ENCODE measurements at places on chromosomes 3 and 15.

- no peak for DNase-seq
These were observed 3.6 kb upstream of the GLCE start for GRCh38 chr15:69156736-69157381.

DNA sequence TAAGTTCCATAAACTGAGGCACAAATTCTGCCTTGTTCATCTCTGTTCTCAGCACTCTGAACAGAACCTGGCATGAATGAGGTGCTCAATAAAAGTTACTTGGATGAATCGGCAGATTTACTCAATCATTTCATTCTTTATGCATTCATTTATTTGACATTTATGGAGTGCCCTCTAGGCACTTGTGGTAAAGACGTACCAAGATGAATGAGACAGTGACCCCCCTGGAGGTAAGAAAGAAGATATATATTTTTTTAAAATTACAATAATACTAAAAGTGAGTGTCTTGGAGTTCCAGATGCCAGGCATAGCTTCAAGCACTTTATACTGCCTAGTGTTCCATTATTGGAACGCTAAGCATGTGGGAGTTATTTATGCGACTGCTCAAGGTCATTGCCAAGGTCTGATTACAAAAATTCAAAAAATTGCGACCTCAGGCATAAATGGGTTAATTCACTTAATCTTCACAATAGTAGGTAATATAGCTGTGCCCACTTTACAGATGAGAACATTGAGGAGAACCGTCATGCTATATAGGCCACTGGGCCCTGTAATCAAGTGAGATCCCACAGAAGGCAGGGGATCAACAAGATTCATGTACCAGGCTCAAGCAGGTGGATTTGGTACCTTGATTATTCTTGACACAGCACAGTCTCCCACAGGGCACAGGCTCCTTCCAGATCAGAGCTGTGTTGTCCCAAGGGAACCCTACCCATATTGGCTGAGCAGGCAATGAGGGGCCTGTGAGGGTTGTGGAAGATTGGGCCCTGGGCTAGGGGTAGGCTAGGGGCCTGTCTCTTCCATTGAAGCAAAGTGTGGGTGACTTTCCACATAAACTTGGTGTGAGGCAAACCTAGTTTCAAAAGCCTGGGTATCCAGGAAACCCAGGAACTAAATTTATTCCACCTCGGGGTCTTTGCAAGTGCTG is 10.7 kb downstream of the XIRP1 start:
- no peak for DNase-seq

GRCh38 chr3:38085943-38086324 is 46.9 kb downstream of the DLEC1 start:
- peak; percentile 10 for DNase-seq

GRCh38 chr15:75721480-75721922 is 8.9 kb upstream of the CSPG4 start:
- peak; percentile 54 for DNase-seq

- no peak for DNase-seq
These were observed 5.5 kb downstream of the ITIH3 start for GRCh38 chr3:52800079-52800478.

GRCh38 chr15:36622197-36622795 is 42.9 kb downstream of the CDIN1 start:
- no peak for DNase-seq

DNA sequence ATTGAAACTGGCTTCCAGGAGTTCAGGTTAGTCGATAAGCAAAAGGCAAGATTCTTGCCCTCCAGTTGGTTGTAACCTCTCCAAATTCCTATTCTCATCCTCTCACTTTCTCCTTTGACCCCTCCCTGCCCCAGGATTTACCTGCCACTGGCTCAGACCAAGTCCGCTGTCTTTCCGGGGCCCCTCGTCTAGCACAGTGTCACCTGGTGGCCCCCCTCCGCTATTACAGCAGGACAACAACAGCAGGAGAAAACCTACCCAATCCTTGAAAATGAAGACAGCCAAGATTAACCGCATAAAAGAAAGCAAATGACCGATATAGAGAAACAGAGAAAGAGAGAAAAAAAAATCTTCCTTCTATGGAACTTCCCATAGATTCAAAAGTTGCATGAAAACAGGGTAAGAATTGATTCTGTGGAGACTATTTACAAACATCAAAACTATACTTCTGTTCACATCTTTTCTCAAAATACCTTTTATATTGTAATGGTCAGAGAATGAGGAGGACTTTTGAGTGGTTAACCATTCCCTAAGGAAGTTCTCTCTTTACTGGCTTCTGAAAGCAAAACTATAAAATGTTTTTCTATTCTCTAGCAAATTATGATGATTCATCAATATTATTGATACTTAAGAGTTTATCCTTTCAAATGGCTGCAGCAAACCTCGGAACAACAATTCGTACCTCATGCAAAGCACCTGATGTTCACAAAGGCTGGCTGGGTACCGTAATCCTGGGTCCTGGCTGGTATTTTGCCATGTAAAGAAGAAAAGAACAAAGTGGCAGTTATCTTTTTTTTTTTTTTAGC is 10.0 kb upstream of the ST8SIA2 start:
- peak; percentile 77 for DNase-seq

DNA sequence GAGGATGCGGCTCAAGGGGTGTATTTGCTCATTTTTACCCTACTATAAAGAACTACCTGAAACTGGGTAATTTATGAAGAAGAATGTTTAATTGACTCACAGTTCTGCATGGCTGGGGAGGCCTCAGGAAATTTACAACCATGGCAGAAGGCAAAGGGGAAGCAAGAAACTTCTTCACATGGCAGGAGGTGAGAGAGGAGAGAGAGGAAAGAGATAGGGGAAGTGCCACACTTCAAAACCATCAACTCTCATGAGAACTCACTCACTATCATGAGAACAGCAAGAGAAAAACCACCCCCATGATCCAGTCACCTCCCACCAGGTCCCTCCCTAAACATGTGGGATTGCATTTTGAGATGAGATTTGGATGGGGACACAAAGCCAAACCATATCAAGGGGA is 192.7 kb downstream of the DIPK2A start:
- DNase-seq, result no peak

DNA sequence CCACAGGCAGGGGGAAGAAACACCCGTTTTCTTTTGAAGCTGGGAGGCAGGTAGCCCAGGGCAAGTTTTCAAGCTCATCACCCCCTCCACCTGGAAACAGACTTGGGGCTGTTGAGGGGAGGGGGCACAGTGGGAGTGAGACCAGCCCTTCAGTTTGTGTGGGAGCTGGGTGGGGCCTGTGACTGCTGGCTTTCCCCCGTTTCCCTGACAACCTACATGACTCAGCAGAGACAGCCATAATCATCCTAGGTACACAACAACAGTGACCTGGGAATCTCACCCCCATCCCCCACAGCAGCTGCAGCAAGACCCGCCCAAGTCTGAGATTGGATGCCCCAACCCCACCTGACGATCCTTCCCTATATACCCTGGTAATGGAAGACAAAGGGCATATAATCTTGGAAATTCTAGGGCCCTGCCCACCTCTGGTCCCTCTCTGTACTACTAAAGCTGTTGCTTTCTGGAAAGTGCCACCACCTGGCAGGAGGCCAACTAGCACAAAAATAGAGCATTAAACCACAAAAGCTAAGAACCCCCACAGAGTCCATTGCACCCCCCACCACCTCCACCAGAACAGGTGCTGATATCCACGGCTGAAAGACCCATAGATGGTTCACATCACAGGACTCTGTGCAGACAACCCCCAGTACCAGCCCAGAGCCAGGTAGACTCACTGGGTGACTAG is 422.2 kb upstream of the SGO1 start:
- DNase-seq, result no peak

GRCh38 chr15:48096813-48097212 is 24.0 kb upstream of the SLC24A5 start:
- DNase-seq, result no peak

DNA sequence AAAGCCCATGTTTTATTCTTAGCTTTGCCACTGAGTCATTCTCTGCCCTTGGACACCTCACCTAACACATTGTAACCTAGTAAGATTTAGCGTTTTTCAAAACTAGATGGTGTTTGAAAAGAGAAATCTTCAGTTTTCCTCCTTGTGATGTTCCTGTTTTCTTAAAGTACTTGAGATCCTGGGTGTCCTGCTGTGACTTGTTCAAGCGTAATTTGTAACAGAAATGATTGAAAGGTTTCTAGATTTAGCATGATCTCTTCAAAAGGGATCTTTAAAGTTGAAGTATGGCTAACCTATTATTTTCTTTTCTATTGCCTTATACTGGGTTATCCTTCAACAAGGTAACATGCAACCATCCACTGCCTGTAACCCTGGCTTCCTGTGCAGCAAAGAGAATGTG is 32.6 kb upstream of the SPATA16 start:
- no peak for DNase-seq

GRCh38 chr3:160981217-160981938 is 123.8 kb downstream of the B3GALNT1 start:
- DNase-seq, result no peak

- DNase-seq, result peak; percentile 7
These were observed 535 bp downstream of the MCTP2 start for GRCh38 chr15:94231723-94232468.

- DNase-seq, result no peak
These were observed 21.5 kb downstream of the FAM43A start for GRCh38 chr3:194707147-194707540.

DNA sequence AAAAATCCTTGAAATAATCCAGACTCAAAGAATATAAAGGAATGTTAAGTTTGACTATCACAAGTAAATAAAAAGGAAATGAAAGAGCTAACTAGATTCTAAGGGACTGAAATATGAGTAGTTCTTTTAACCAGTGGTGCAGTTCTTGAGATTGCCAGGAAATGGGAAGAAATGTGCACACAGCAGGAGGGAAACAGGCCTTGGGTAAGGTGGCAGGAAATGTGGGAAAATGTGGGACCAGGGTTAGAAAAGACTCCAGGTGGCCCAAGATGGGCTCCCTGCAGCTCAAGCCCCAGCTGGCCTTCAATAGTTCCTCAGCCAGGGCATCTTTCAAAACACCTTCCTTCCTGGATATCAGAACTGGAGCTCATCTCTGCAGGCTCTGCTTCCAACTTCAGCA is 181.3 kb downstream of the ISL2 start:
- no peak for DNase-seq

GRCh38 chr15:20645956-20646355 is 104.4 kb upstream of the GOLGA6L6 start:
- no peak for DNase-seq

DNA sequence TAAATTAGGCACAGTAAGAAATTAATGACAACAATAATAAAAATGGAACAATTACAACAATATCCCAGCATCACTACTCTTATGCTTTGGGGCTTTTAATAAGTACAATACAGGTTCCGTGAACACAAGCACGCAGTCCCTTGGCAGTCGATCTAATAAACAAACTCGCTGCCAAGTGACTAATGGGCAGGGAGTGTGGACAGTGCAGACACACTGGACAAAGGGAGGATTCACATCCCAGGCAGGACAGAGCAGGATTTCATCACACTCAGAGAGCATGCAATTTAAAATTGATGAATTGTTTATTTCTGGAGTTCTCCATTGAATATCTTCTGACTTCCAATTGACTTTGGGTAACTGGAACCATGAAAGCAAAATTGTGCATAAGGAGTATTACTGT is 524.1 kb upstream of the CFAP20DC start:
- no peak for DNase-seq

DNA sequence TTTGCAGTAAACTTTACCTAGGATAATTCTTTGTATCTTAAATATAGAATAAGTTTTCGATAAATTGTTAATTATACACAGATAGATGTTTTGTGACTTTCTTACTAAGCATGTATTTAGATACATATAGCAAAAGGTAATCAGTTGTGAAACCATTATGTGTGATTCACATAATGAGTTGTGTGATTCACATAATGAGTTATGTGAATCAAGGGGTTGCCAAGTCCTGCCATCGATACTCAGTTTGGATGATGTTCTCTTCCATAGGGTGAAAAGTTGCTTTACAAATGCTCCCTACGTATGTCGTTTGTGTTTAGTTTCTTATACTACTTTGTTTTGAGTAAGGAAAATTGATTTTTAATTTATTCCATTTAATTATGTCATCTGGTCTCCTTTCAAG is 682.1 kb downstream of the MECOM start:
- no peak for DNase-seq

GRCh38 chr3:172151651-172152649 is 112.6 kb downstream of the FNDC3B start:
- no peak for DNase-seq

- DNase-seq, result no peak
These were observed 627.7 kb upstream of the AGTR1 start for GRCh38 chr3:148070041-148070440.

DNA sequence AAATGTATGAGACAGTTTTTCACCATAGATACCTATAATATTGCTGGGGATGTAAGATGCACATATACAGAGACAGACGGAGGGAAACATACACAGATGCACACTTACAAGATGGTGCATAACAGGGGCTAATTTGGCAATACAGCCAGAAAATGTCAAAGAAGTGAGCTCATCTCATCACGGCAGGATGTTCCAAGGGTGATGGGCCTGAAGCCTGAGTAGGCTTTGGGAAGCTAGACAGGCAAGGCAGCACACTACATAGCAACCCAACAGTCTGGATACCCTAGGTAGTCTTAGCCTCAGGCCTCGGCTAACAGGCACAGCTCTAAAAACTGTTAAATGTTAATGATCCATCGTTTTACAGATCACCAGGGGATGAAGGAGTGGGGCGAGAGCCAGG is 148.5 kb downstream of the OSBPL10 start:
- DNase-seq, result no peak

DNA sequence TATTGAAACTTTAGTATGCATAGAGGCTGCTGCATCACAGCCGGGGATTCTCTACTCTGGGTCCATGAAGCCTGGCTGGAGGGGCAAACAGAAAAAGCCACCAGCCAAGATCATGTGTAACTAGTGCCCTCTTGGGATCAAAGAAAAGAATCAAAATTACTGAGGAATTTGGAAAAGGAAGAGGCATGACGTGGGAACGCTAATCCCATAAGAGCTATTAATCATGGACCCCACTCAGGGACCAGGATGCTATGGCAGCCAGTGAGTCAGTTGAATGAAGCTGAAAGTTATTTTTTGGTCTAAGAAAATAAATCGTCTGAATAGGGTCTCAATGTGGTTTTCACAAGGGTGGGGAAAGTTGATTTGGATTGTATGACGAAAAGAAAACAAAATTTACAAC is 1165.1 kb downstream of the ROBO2 start:
- peak; percentile 10 for DNase-seq

- no peak for DNase-seq
These were observed 8.3 kb upstream of the CAMP start for GRCh38 chr3:48215019-48215418.

DNA sequence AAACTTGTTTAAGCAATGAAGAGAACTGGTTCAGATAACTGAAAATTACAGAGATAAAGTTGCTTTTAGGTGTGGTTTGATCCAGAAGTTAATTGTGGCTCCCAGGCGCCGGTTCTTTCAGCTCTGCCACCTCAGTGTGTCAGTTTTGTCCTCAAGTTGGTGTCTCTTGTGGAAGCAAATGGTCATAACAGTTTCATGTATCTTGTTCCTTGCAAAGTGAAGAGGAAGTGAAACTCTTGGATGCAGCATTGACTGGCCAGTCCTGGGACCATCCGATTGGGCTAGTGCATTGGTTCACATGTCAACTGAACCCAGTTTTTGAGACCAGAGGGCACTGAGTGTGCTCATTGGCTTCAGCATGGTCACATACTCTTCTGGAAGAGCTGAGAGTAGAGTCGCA is 181.4 kb upstream of the GRM7 start:
- DNase-seq, result no peak

All from H7 (cell line).